ENCODE measurements at places on chromosomes 7 and 10.

DNA sequence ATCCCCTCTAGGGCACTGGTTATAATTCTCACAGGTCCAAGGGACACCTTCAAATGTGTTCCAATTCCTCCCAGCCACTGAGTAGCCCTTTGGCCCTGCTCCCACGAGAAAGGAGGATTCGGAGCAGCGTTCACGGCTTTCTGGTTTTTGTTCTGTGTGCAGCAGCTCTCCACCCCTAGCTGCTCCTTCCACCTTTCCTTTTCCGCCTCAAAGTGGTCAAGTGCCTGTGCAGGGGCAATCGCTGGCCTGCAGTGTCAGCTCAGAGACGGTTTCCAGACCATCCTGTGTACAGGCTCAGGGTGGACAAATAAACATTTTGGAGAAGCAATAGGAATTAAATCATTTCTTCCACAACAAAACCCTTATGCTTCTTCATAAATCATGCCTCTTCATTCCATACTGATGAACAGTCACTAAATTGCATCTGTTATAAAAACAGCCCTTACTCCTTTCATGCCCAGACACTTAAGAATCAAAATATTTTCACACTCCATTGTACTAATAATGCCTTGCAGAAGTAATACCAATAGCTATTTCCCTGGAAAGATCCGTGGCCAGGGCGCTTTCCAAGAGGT is 1.1 kb downstream of the KIAA1549 start:
- no peak for DNase-seq

DNA sequence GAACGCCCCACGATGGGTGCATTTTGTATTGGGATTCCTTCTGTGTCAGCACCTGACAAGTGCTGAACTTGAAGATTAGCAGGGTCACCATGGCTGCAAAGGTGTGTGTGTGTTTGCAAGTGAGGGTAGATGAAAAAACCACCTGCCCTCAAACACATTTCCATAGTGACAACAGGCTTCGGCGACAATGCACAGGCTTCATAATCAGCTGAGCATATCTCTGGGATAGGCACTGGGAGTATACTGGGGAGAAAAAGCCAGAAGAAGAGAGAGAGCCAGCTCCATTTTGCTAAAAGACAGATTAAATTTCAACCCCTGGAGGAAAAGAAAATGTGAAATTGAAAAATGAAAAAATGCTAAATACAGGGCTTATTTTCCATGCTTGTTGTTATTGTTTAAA is 656.1 kb downstream of the INHBA start:
- no peak for DNase-seq

GRCh38 chr10:88439932-88440331 is 143.2 kb downstream of the RNLS start:
- no peak for DNase-seq

- no peak for DNase-seq
Measured at GRCh38 chr10:6796231-6796630, 216.2 kb upstream of the PRKCQ start.

DNA sequence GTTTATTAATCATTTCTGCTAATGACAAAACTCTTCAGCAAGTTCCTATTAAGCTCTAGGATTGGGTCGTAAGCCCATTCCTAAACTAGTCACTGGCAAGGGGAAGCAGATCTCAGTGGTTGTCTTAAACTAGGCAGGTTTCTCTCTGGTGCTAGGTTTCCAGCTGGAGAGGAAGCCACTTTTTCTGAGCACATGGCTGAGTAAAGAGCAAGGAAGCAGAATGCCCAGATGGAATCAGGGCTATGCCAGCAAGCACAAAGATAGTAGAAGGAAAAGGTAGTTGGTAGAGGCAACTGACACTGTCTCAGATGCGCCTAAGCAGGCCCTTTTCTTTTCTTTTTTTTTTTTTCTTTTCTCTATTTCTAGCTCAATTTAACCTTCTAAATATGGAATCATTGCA is 224.9 kb downstream of the EXOC4 start:
- no peak for DNase-seq

DNA sequence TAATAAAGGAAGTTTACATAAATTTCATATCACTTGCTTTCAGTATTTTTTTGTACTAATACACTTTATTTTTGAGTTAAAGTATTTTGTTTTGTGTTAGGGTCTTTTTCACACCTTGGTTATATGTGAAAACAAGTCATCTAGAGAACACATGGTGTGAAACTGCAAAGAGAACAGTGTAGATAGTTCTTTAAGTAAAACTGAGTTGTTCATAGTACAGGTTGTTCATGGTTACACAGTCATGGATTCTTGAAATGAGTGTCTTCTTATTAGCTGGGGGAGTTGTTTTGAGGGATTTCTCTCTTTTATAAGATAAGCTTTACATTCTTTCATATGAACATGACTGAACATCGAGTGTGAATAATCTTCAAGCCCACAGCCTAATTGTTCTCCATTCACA is 244.2 kb downstream of the THSD7A start:
- no peak for DNase-seq

DNA sequence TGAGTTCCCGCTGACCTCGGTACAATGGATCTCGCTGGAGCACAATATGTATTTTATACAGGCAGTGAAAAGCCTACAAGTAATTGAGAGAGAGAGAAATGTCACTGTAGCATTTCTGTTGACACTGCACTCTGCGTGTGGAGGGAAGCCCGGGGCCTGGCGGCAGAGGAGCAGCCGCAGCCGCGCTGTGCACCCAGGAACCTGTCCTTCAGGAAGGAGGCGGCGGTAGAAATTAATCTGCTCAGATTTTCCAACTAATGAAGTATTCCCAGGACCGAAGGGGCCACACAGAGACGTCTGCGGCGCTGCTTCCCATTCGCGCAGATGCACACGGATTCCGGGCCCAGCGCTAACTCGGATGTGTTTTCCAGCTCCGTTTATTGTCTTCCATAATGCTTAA is 170.1 kb downstream of the EBF3 start:
- DNase-seq = no peak

GRCh38 chr7:80676404-80676803 is 38.0 kb downstream of the CD36 start:
- no peak for DNase-seq

DNA sequence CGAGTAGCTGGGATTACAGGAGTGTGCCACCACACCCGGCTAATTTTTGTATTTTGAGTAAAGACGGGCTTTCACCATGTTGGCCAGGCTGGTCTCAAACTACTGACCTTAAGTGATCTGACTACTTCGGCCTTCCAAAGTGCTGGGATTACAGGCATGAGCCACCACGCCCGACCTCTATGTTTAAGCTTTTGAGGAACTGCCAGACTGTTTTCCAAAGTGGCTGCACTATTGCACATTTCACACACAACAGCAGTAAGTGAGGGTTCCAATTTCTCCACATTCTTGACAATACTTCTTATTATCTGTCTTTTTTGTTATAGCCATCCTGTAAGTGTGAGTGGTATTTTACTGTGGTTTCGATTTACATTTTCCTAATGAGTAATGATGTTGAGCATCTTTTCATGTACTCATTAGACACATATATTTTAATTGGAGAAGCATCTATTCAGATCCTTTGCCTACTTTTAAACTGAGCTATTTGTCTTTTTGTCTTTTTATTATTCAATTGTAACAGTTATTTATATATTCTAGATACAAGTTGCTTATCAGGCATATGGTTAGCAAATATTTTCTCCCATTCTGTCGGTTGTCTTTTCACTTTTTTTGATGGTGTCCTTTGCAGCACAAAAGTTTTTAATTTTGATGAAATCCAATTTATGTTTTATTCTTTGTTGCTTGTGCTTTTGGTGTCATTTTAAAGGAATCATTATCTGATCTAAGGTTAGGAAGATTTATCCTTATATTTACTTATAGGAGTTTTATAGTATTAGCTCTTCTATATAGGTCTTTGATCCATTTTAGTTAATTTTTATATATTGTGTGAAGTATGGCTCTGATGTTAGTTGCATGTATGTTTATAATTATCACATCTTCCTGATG is 12.8 kb upstream of the IRF5 start:
- no peak for DNase-seq

DNA sequence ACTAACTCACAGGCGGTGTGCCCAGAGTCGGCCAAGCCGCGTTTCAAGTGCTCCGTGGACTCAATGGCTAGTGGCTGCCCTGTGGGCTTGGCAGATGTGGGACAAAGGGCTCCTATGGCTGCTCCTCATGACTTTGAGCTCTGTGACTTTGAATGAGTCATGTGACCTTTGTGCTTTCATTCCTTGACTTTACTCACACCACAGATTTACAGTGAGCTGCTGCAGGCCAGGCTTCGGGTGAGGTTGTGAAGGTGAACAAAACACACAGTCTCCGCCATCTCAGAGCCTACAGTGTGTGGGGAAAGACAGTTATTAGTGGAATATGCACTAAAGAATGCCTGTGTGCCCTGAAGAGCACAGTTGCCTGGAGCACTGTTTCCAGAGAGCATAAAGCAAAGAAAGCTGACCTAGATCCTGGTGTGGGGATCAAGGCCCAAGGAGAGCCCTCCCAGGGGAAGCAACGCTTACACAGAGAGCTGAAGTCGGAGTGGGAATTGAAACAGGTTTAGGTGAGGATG is 29.7 kb upstream of the PLEKHA1 start:
- no peak for DNase-seq

- no peak for DNase-seq
Measured at GRCh38 chr7:127039541-127039940, 213.2 kb downstream of the GRM8 start.

DNA sequence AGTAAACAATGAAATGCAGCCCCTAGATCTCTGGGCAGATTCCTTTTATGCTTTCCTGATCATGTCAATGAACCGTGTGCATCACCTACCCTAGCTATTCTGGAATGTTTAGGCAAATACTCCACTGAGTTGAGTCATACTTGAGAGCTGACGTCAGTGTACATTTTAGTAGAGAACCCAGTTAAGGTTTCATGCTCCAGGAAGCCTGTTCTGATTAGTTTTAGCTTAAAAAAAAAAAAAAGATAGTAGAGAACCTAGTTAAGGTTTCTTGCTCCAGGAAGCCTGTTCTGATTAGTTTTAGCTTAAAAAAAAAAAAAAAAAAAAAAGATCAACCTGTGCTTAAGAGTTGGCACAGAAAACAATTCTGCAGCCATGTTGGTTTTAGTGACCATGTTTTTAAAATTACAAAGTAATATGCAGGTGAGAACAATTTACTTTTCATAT is 3.7 kb upstream of the MCU start:
- DNase-seq = no peak

GRCh38 chr10:29055101-29055500 is 233.8 kb upstream of the LYZL1 start:
- DNase-seq = no peak

DNA sequence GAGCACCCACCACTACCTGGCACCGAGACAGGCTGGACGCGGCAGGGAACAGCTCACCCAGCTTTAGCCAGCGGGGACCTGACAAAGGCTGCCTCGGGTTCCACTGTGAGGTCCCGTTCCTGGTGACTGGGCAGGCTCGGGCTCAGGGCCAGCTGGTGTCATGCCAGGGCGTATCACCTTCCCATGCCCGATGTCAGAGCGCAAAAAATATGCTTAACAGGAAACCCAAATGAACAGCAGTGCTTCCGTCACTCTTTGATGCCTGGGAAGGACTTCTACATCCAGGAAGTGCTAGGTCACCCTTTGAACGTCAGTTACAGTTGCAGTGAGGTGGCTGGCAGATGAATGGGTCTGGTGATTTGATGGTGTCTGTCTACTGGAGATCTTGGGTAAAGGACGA is 106.0 kb downstream of the ADARB2 start:
- no peak for DNase-seq
